Kidney epithelial cell (primary cell): ENCODE measurements at places on chromosomes 12 and 14. TPM values are rescaled to one million over a fixed set of nuclear protein-coding genes. Genes with fewer than 3 reads are reported as not detected.

DNA sequence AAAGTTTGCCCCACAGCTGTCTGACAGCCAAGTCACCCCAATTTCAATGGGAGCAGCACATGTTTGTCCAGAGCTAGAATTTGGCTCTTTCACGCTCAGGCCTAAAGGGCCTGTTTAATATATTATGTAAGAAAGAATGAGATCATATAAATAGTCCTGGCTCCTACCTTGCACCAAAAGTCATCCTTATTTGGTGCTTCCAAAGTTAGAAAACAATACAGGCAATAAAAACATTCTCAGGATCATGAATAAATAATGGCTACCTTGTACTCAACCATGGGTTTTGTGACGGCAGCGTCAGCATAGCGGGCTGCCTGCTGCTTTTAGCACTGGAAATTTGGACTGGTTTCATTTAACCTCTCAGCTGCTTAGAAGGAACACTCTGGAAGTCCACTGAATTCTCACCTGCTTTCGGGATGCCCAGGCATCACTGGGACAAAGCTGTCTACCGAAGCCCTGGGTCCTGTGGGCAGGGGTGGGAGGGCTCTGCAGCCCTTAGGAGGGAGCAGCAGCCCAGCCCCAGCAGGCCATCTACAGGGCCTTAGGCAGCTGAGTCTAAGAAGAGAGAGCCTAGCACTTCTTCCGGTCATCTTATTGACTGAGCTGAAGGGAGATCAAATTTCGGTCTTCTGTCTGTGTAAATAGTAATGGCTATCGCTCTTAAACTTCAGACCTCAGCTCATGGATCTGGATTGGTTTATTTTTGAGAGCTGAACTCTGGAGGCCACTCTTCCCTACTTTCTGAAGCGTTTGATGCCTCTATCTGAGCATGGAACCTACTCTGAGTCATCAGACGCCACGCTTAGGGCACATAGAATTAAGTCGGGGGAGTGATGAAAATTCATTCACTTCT lies 106.5 kb downstream of the SAMD4A start:
- DNase-seq, result no peak

DNA sequence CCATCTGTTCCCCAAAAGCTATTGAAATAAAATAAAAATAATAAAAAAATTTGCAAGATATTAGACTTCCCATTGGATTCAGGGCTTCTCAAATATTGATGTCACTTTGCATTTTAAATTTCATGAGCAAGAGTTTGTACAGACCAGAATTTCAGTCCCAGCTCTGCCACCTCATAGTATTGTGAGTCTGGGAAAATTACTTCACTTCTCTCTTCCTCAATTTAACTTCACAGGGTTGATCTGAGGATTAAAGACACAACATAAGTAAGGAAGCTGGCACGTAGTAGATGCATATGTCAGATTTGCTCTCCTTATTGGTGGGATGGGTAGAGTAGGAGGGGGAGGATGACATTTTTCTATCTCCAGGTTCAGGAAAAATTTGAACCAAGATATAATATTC lies 32.8 kb downstream of the COX8C start:
- DNase-seq, result no peak

- peak; percentile 31 for DNase-seq
Observed at GRCh38 chr12:14403711-14404196, 38.3 kb downstream of the ATF7IP start.

GRCh38 chr12:78179346-78179745 lies 348.7 kb downstream of the NAV3 start:
- no peak for DNase-seq

- no peak for DNase-seq
Observed at GRCh38 chr12:59780605-59781135, 184.8 kb downstream of the SLC16A7 start.

DNA sequence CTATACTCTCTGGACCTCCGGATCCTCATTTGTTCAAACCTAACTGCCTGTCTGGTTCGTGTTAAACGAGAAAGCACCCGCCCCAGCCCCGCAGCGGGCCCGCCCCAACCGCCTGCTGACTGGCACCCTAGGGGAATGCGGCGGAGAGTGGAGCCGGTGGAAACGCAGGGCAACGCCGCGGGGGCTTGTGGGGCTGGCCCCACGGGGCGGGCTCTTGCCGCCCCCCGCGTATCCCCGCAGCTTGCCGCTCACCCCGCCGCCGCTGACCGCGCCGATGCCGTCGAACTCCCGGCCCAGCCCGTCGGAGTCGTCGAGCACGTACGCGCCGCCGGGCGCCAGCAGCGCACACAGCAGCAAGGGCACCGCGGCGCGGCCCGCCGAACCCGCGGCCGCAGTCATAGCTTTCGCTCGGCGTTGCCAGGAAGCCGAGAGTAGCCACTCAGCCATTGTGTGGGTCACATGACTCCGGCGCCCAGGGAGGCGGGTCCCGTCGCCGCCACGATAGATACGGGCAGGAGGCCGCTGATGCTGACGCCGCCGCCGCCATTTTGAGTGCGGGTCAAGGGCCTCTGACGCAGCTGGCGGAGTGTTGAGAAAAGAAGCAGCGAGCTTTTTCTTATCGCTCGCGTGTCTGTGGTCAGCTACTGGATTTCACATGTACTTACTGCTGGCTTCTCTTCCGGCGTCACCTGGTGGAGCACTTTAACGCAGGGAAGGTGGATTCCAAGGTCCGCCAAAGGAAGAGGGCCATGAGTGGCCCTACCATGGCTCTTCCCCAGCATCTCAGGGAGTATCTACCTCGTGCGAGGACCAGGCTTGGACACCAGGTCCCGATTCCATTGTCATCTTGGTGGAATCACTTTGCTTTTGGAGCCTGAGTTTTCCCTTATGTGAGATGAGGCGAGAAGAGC lies at the start of gene GALC:
GALC (minus strand) TSS at position 465 of the 911 bp plus-strand sequence; CDS start at position 447, 18 bp downstream.
- DNase-seq, result peak; percentile 47

GRCh38 chr12:44422559-44422958 lies 453.6 kb downstream of the NELL2 start:
- no peak for DNase-seq

DNA sequence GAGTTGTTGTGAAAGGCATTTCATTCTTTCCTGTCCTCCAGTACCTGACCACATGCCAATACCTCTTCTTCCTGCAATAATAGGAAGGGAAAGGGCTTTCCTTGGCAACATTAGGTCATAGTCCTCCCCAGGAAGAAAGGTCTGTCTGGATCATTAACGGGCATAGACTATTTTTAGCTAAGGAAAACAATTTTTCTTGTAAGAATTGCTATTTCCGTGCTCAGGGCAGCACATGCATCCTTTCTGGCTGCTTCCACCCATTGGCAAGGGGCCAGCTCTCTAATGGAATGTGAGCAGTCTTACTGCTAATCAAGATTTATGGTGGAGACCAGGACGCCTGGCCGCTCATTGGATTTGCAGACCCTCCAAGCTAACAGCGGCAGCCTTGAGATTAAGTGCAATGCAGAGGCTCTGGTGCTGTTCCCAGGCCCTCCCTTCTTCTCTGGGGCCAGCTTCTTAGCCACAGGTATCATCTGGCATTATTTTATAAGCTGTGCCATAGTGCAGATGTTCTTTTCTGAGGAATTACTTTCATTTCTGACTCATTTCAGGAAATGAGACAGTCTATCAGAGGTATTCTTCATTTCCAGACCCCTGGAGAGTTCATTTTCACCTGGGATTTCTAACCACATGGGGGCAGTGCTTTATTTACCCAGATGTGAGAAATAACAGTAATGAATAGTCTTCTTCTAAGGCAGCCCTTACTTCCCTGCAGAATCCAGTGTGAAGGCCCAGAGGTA lies 52.9 kb downstream of the ANO6 start:
- DNase-seq, result no peak

DNA sequence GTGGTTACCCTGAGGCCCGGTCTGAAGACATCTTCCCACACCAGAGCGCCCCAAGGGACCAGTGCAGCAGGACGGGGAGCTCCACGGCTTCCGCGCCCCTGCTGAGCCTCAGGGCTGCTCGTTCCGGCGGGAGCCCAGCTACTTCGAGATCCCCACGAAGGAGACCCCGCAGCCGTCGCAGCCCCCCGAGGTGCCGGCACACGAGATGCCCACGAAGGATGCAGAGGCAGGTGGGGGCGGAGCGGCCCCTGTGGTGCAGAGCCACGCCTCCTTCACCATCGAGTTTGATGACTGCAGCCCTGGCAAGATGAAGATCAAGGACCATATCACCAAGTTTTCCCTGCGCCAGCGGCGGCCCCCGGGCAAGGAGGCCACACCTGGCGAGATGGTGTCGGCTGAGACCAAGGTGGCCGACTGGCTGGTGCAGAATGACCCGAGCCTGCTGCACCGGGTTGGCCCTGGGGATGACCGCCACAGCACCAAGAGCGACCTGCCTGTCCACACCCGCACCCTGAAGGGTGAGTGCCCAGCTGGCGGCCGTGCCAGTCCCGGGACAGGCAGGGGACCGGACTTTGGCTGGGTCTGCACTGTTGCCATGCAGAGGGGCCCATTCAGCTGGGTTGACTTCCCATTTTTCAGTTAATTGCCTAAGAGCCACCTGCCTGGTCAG lies 18.1 kb downstream of the CEP170B start:
- no peak for DNase-seq

- DNase-seq, result no peak
Observed at GRCh38 chr12:113463746-113464451, 7.8 kb downstream of the LHX5 start.

DNA sequence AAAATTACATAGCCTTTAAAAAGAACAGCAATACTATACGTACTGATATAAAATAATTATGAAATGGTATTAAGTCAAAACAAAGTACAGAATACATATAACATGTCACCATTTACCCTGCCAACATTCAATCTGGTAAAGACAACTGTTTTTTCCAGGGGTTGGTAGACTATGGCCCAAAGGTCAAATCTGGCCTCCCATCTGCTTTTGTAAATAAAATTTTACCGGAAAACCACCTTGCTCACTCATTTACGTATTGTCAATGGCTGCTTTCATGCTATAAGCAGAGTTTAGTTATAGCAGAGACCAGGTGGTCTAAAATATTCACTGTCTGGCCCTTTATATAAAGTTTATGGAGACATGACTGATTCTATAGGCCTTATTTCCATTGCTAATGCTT lies 14.0 kb downstream of the CEP290 start:
- DNase-seq, result no peak

- DNase-seq, result no peak
Observed at GRCh38 chr14:37591941-37592481, 3.0 kb downstream of the FOXA1 start.

DNA sequence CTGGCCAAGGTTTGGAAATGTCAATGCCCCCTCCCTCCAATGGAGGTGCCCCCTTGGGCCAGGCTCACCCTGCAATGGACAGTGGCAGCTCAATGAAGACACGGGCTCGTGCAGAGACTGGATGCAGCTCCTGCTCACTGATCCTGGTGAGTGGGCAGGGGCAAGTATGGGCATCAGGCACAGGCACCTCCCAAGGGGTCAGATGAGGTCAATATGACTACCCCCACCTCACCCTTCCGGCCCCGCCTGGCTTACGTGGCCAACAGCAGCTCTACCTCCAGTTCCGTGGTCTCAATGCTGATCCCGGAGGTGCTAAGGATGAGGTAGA lies 13.6 kb downstream of the ITGA7 start:
- no peak for DNase-seq

DNA sequence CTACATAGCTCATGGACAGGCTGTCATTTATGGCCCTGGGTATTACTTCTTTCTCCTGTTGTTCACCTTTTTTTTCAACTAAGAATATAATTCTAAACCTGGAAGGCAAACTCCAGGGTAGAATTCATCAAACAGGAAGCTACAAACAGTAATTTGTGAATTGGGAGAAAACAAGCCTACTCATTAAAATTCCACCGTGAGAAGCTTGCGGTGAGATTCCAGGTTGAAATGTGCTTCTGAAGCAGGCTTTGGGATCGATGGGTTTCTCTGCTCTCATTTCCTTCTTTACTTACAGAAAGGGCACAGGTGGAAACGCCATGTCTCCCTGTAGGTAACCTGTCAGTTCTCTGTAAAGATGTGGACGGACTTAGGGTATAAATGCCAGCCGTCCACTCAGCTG lies 257.5 kb downstream of the TMEM132C start:
- no peak for DNase-seq

GARIN6 gene
- total RNA-seq, result not detected in 2 replicates

SAMD15 gene
- total RNA-seq, result 1.9 and 15.5 TPM in 2 replicates

ITGB7 gene
- 0.75 and 1.6 TPM in 2 replicates for total RNA-seq
